Right atrium auricular region (tissue), 2 donors: ENCODE measurements at places on chromosomes 6 and 20.

DNA sequence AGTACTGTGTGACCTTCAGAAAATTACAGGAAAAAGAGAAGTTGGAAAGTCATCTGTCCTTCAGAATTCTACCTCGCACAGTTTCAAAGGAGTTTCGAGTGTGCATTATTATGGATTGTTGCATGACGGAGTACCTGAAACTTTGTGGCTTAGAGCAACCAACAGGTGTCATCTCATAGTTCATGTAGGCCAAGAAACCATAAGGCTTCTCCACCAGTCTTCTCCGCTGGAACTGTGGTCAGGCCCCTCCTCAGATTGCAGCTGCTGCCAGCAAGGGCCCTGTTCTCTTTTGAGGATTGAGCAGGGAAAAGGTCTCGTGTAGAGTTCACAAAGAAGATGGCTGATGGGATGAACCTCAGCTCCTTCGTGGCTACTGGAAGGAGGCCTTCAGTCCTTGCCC lies 151.2 kb upstream of the THBS2 start:
- DNase-seq, result no peak

GRCh38 chr20:49624317-49624716 lies 56.4 kb upstream of the PTGIS start:
- no peak for DNase-seq

- DNase-seq, result no peak
These were observed 45.4 kb downstream of the AKAP12 start for GRCh38 chr6:151285122-151285521.

DNA sequence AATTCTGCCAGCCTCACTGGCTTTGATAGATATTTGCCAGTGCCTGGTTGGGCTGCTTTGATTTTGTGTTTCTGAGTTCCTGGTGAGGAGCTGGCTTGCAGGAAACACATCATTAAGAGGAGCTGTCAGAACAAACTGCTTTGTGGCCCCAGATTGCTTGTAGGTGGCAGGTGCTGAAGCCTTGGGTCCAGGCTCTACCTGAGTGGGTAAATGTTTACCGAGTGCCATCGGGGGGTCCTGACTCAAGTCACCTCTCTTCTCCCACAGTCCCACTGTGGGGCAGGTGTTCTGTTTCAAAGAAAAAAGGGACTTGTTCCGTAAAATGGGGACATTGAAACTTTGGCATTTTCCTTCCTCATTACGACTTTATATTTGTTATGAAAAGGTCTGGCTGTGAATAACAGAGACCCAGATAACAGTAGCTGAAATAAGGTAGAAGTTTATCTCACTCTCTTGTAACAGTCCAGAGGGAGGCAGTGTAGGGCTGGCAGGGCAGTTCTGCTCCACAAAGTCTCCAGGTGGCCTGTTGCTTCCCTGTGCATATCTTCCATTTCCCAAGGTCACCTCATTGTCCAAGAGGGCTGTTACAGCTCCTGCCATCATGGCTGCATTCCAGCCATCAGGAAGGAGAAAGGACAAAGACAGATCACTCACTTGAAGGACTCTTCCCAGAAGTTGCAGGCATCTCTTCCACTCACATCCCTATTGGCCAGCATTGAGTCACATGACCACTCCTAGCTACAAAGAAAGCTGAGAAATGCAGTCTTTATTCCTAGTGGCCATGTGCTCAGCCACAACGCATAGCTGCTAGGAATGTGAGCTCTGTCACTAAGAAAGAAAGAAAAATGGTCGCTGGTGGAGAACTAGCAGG lies 149.9 kb upstream of the KCNG1 start:
- DNase-seq, result peak; percentile 34

- no peak for DNase-seq
These were observed 12.5 kb downstream of the UTRN start for GRCh38 chr6:144297511-144298100.

DNA sequence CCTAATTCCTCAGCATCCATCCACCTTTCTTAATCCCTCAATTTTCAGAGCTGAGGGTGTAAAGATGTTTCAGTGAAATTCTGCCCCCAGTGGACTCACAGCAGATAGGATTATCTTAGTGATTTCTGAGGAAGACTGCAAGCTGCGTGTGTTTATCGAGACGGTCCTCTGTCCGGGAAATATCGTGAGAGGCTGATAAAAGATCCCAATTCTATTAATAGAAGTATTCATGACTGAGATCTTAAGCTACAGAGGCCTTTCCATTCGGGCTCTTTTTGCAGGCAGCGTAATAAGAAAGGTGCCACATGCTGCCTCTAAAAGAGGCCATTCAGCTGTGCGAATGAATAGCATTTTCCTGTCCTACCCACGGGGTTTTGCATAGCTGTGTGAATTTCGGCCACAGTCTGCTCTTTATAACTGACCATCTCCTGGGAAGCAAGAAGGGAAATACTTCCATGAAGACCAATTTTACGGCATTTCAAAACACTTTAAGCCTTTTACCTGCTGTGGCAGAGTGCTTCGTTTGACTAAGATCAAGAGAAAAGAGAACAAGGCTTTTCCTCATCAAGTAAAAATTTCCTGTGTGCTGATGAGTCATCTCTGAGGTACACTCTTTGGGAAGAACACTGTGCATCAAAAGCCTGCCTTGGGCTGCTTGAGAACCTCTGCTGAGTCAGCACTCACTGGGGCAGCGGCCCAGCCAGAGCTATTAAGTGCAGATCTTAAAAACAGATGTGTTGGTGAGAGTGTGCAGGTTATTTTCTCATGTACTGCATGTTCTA lies 208.8 kb downstream of the ARHGAP18 start:
- DNase-seq, result no peak

GRCh38 chr6:130982941-130983456 lies 80.0 kb downstream of the EPB41L2 start:
- DNase-seq, result no peak

DNA sequence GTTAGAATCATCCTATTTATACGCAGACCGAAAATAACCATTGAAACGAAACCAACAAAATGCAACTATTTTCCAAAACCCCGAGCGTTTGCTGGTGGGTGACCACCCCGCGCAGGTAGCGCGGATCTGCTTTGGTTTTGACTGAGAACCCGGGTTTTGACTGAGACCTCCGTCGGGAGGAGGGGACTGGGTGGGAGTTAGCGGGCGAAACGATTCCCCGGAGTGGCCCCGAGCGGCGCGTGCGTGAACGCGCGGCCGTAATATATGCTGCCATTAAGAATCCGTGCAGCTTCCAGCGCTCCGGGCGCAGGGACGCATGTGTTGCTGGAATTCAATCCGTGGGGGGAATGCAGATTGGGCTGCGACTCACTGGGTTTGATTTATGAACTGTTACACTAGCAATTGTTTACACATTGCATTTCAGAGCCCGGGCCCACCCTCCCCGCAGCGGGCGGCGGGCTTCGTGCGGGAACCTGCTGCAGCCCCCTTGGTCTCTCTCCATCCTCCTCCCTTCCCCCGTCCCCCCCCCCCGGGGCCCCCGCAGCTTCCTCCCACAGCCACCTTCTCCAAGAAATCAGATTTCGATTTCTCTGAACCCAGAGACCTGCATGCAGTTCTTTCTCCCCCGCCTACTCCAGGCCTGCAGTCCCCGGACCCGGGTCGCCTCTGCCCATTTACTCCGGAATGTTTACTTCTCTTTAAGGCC lies 9.9 kb downstream of the NRN1 start:
- no peak for DNase-seq

- no peak for DNase-seq
These were observed 60.6 kb downstream of the ADTRP start for GRCh38 chr6:11718031-11718430.

DNA sequence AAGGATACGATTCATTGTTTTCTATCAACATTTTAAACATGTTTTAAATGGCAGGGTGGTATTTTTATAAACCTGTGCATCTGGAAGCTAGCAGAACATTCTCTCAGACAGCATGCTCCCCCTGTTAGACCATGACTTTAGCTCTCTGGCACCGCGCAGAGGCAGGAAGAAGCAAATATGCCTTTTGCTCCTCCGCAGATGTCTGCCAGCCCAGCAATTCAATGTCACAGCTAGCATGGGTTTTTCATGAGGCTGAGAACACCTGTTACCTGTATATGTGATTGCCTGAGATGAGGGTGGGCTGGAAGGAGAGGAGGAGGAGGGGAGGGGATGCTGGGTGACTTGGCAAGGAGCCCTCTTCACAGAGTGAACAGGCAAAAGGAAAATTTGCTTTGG lies 6.7 kb downstream of the MTCH1 start:
- DNase-seq, result no peak

DNA sequence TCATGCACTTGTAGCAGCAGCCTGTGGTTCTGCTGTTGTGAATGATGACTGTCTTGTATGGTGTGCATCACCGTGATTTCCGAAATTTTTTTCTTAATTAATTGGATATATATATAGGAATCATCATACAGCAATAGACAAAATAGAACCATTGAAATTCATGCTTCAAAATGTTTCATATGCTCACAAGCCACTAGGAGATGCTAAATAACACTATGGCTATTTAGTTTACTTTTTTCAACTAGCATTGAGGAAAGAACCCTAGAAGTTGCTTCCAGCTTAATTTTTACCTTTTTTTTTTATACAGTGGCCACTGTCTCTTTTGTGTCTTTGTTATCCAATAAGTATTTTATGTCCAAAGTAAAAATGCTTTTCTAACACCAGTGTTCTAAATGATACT lies 485.4 kb downstream of the CDKAL1 start:
- DNase-seq, result no peak

DNA sequence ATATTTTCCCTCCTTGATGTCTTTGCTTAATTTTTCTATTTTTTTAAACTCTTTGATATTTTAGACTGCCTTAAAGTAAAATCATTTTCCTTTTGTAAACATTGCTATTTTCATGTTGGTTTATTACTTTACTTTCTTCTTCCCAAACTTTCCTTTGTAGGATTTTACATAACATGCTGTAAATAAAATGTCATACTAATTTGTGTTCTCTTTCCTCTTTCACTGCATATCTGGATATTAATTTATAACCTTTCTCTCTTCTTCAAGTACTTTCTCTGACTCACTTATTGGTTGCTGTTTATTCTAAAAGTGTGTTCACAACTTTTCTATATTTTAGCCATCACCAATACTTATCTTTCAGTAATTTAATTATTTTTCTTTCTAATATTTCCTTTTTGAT lies 9.3 kb upstream of the POM121L2 start:
- DNase-seq, result no peak

GRCh38 chr6:7087491-7087979 lies 20.2 kb upstream of the RREB1 start:
- DNase-seq, result no peak
